GM12892 (cell line): ENCODE measurements at places on chromosomes 13 and 19.

DNA sequence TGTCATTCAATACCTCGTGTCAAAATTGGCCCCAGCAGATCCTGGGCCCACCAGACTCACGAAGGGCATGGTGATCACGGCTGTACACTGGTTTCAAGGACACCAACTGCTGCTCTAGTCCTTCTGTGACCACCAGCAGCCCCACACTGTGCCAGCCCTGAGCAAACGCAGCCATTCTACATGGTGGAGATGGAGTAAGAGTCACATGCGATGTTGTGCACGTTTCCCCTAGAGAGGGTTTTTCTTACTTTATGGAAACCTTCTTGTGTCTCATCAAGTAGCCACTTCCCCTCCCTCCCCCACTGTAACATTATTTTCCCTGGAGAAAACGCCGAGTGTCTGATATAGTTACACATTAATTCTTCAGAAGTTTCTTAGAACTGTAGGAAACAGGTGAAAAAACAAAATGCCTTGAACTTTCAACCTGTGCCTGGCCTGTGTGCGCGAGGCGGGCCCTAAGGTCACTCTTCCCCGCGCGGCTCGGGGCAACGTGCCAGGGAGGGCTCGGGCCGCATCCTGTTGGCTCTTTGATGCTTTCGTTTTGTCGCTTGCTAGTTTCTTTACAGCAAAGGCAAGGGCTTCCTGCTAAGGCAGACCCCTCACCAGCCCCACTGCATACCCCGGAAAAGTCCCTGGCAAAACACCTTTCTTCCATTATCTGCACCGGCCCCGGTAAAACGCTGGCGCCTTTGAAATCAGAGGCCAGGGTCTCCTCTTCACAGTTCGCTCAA is 44.6 kb downstream of the GGACT start:
- no peak for DNase-seq

GRCh38 chr13:51541809-51542258 is 42.4 kb upstream of the WDFY2 start:
- no peak for DNase-seq

DNA sequence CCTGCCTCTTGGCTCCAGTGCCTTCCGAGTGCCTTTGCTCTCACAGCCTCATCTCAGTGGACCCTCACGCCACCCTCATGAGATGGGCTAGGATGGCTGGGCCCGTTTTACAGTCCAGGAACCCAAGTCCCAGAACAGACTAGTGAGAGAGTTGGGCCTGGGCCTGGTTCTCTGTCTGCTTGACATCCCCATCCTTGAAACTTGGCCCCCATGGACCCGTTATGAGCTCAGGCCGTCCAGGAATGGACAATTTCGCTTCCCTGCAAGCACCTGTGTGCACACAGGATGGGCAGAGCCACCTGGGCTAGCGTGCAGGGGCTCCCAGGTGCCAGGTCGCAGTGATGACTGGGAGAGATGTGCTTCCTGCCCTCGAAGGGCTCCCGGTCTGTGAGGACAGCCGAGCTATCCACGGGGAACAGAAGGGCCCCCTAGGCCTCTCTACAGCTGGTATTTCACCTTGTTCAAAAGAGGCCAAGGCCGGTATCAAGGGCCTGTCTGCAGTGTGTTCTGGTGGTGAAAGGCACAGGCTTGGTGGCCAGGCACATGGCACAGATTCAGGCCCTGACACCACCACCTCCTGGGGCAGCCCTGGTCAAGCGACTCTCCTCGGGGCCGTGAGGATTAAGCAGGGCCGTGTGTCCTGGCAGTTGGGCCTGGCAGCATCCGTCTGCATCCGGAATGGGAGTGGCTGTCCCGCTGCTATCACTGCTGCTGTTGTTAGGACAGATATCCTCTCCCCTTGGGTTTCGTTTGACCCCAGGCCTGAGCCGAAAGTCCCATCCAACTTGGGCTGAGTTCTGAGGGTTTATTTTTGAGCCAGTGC is 38.9 kb downstream of the CAPN12 start:
- DNase-seq, result no peak

DNA sequence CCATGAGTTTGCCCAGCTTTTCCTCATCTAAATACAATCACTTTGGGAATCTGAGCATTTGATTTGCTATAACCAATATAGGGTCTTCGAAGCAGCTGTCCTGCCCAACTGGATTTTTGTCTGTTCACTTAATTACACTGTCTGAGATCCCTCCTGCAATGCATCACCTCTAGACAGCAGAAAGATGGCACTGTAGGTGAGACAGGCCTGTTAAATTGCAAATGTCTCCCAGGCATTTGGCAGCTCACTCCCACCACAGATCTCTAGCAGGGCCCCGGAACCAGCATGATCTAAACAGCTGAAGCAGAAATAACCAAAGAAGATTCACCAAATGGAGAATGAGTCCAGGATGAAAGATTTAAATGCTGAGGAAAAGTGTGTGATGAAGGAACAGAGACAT is 41.9 kb upstream of the SERPINE3 start:
- DNase-seq, result no peak

DNA sequence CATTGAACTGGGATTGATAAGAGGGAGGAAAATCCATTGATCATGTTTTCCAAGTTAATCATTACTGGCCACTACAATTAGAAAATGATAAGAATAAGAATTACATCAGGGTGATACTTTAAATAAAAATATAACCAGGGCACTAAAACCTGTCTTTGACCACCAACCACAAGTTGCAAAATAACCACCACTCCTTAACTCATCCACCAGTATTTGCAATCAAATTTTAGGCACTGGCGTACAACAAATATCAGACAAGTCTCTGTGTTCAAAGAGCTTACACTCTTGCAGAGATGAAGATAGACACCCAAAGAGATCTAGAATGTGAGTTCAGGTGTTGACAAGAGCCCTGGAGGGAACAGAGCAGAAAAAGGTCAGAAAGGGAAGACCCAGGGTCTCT is 514 bp downstream of the CEACAM3 start:
- DNase-seq, result no peak

DNA sequence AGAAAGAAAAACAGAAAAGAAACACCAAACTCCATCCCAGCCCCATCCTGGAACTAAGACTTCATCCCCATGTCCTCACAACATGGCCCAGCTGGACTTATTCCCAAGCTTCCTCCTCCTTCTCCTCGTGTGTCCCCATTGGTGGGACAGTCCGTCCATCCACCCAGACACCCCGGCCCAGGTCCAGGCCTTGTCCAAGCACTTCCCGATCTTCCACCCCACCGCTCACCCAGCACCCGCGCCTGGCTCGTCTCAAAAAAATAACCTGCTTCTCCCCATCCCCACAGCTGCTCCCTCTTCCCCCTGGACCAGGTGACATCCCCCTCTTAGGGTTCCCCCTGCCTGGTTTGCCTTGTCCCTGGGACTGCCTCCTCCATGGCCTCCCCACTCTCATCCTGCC is 1.4 kb upstream of the FCER2 start:
- DNase-seq, result no peak
